ENCODE measurements at places on chromosomes 1 and 21. TPM values are rescaled to one million over a fixed set of nuclear protein-coding genes. Genes with fewer than 3 reads are reported as not detected.

Gene CLEC20A
- total RNA-seq: not detected

Gene EDARADD
- total RNA-seq: 0.05 TPM

Gene F13B
- total RNA-seq: not detected

Gene SGIP1
- total RNA-seq: 6.1 TPM

Gene CLCNKB
- 0.60 TPM for total RNA-seq

Gene SLC30A10
- total RNA-seq: 0.05 TPM

Gene RABGGTB
- total RNA-seq: 78.8 TPM

Gene SIM2
- total RNA-seq: 4.0 TPM

Gene TPRG1L
- 19.4 TPM for total RNA-seq

Gene UTS2
- total RNA-seq: not detected

Gene PTGFR
- total RNA-seq: 35.2 TPM

Gene ADAMTS4
- under 0.01 TPM for total RNA-seq

Gene ARTN
- 0.40 TPM for total RNA-seq

Gene SH3BP5L
- total RNA-seq: 42.8 TPM

Gene RNF207
- 53.5 TPM for total RNA-seq

Gene TEDDM1
- not detected for total RNA-seq

Gene PIGR
- total RNA-seq: 3.8 TPM

Gene PTPN22
- 2.1 TPM for total RNA-seq

Gene CHIA
- total RNA-seq: not detected

Gene GJA5
- 0.87 TPM for total RNA-seq

Gene CCDC27
- total RNA-seq: not detected

Gene LEPR
- 128 TPM for total RNA-seq

Gene NAXE
- total RNA-seq: 92.9 TPM

Gene DTL
- 1.1 TPM for total RNA-seq

Gene C1orf226
- total RNA-seq: 2.6 TPM

Measured in renal cortical epithelial cell (primary cell).